ENCODE measurements at places on chromosomes 3 and 15. TPM values are rescaled to one million over a fixed set of nuclear protein-coding genes. Genes with fewer than 3 reads are reported as not detected.

CADM2 gene
- total RNA-seq, result not detected

ZBBX gene
- total RNA-seq, result not detected

GPR62 gene
- not detected for total RNA-seq

LTF gene
- not detected for total RNA-seq

CCDC80 gene
- total RNA-seq, result 25.0 TPM

EPHA3 gene
- 0.04 TPM for total RNA-seq

TERC gene
- total RNA-seq, result 78.7 TPM

NEDD4 gene
- 40.2 TPM for total RNA-seq

PGBD4 gene
- 0.88 TPM for total RNA-seq

GPR149 gene
- total RNA-seq, result not detected

CCDC191 gene
- total RNA-seq, result 1.7 TPM

ATRIP gene
- 14.4 TPM for total RNA-seq

ANKRD63 gene
- not detected for total RNA-seq

SPSB4 gene
- not detected for total RNA-seq

GMNC gene
- not detected for total RNA-seq

DUOX1 gene
- 17.8 TPM for total RNA-seq

TNNC1 gene
- not detected for total RNA-seq

DNASE1L3 gene
- total RNA-seq, result not detected

RTP2 gene
- total RNA-seq, result not detected

CADPS gene
- total RNA-seq, result 0.11 TPM

RBM5 gene
- 75.6 TPM for total RNA-seq

UBAP1L gene
- total RNA-seq, result 0.49 TPM

ERC2 gene
- not detected for total RNA-seq

ARNT2 gene
- total RNA-seq, result 0.25 TPM

All from foreskin keratinocyte (primary cell).